CD8-positive, alpha-beta T cell (primary cell): ENCODE measurements at places on chromosomes 5 and 9.

- no peak for DNase-seq
Observed at GRCh38 chr9:96006296-96006879, 130.9 kb downstream of the ERCC6L2 start.

DNA sequence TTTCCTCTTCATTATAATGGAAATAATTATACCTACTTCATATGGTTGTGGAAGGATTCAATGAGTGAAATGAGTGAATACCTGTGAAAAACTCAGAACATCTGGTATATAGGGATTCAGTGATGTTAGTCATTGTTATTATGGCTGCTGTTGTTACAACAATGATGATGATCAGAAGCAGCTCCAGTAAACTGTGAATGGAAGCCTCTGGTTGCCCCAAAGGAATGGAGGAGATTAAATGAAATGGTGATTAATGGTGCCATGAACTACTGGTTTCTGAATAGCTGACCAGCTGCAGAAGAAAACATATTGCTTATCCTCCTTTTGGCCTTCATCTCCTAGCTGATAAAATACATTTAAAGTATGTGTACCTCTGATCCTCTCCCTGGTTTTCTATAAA lies 372.0 kb downstream of the ARHGEF28 start:
- no peak for DNase-seq

GRCh38 chr9:89491694-89492093 lies 6.2 kb downstream of the SEMA4D start:
- DNase-seq, result no peak

- DNase-seq, result no peak
Observed at GRCh38 chr9:124381170-124381945, 33.9 kb downstream of the PSMB7 start.

DNA sequence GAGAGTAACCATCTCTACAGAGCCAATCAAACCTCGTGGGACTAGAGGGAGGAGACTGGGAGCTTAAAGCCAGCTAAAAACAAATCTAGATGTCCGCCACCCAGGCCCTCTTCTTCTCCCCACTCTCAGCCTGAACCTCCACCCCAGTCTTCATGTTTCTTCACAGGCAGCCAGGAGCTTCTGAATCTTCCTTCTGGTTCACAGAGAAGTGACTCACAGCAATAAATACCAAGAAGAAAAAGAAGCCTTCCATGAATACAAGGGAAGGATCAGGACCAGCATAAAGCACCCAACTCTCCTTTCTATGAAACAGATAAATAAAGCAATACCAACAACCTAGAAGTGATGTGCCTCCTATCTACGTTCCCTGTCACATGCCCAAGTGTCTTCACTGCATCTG lies 103.3 kb upstream of the SLIT3 start:
- DNase-seq, result no peak

GRCh38 chr5:72160959-72161358 lies 53.7 kb downstream of the MAP1B start:
- no peak for DNase-seq

DNA sequence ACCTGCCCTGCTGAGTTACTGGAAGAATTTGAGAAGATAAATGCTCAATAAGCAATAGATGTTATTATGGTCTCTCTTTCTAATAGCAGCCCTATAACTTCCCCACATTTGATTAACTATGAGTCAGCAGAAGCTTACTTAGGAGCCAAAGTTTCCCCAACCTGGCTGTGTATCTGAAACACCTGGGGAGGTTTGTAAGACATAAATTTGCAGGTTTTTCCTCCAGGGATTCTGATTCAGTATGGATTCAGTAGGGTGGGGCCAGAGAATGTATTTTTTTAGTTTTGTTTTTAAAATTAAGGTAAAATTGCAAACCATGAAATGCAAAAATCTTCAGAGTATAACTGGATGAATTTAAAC lies 44.9 kb upstream of the GNPDA1 start:
- DNase-seq, result no peak

DNA sequence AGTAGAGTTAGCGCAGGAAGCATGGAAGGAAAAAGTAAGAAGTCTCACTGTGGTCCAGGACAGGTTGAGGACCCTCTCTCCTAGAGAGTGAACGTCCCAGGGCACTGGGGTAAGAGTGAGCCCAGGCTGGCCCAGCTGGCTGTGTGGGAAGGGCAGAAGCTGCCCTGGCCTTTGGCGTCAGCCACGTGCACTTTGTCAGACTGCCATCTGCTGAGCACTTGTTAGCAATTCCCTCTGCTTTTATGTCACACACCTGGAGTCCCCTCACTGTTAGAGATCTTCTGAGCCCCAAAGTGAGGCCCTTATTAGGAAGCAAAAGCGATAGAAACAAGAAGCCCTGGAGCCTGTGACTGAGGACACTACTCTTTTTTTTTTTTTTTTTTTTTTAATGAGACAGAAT lies 79.1 kb downstream of the UGCG start:
- no peak for DNase-seq

DNA sequence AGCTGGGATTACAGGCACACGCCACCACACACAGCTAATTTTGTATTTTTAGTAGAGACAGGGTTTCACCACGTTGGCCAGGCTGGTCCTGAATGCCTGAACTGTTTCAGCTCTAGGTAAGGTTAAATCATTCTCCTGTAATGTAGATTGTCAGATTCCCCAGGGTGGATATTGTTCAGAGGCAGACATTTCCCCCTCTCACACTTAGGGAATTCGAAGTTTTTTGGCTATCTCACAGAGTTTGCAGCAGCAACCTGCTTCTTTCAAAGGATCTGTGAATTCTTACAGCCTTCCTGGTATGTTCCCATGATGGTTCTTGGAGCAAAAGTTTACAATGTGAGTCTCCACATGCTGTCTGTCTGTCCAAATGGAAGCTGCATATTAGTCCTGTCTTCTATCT lies 15.6 kb upstream of the DIRAS2 start:
- DNase-seq, result no peak

GRCh38 chr5:172451771-172452197 lies 2.5 kb downstream of the SH3PXD2B start:
- DNase-seq, result no peak

DNA sequence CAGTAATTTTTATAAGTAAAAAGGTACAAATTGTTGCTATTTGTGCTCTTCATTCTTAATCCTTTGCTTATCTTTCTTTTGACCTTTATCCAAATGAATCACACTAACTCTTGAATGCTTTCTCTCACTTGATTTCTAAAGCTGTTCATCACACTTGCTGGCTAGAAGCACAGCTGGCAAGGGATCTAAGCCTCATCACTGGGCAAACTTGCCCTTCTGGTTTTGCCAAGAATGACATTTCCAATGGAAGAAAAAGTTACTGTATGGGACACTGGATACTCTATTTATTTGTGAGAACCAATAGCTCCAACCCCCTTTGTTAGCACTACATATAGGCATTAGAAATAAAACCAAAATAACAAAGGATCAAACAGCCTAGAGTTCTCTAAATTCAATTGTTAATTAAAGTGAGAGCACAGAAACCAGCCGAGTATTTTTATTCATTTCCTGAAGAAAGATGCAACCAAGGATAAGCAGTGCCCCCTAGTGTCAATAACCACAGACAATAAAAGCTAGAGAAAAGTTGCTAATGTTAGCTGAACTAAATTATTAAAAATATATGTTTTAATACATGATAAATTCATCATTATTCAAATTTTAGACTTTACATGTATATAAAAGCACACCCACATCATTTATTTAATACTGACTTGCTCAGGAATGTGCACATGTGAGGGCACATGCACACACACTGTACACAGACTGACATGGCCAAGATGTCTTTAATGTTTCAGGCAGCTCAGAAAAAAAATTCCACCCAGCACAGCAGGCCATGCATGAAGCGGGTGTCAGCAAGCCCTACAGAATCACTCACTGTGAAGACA lies 59.8 kb upstream of the POU5F2 start:
- peak; percentile 65 for DNase-seq

GRCh38 chr5:170591054-170591453 lies 87.2 kb downstream of the KCNIP1 start:
- no peak for DNase-seq

DNA sequence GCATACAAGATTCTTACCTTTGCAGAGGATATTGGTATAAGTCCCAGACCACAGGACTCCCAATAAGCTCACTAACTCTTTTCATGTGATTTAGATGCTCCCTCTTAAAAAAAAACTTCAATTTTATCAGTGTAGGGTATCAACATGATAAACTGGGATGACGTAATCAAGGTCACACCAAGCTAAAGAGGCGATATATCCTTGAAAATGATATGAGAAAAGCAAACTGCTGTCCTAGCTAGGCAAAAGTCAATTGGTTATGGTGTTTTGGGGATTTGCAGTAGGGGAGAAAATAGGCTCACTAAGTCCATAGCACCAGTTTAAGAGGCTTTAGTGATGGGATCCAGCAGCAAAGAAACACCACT lies 354.4 kb downstream of the DIRAS2 start:
- no peak for DNase-seq

- DNase-seq, result no peak
Observed at GRCh38 chr5:172648013-172648381, 6.9 kb downstream of the NEURL1B start.

DNA sequence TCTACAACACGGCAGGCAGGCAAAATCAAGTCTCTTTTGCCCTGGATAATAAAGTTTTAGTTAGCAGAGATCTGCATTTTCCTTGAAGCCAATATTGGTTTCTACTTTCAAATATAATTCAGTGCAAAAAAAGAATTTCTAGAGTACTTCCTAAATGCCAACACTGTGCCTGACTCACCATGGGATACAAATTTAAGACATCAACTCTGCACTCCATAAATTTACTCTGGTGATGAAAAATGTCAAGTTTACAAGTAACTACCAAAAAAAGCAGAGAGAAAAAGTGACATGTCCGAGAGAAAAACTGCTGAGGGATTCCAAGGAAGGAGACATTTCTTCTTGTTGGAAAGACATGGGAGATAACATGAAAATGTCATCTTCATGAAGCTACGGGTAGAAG lies 119.7 kb downstream of the RAPGEF6 start:
- DNase-seq, result no peak

- DNase-seq, result no peak
Observed at GRCh38 chr9:78921341-78921740, 624.4 kb downstream of the PSAT1 start.

GRCh38 chr9:38339087-38339486 lies 53.4 kb upstream of the ALDH1B1 start:
- DNase-seq, result no peak

DNA sequence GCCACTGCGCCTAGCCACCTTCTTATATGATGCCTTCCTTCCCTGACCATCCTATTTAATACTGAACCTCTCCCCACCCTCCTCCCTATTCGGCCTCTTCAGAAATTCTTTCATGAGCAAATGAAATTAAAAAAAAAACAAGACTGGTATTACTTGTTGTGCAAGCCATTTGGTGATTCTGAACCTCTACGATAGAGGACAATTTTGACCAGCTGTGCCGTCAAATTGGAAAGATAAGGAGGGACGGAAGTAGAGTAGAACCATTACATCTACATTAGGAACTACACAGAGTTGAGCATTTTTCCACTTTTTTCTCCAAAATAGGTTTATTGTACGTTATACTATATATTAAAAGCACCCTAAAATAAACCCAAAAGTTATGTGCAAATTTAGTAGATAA lies 2.9 kb downstream of the DHX29 start:
- no peak for DNase-seq

DNA sequence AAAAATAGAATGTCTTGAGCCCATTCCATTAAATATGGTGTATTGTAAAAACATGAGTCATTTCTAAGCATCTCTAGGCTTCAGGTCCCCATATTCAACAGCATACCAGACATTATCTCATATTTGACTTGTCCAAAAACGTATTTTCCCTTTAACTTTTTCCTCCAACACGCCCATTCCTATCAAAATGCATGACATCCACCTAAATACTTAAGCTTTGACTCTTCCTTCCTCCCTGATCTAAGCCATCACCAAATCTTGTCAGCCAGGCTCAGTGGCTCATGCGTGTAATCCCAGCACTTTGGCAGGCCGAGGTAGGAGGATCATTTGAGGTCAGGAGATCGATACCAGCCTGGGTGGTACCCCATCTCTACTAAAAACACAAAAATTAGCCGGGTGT lies 23.9 kb downstream of the VCP start:
- no peak for DNase-seq

- peak; percentile 87 for DNase-seq
Observed at GRCh38 chr5:39214912-39215709, 4.3 kb downstream of the FYB1 start.

GRCh38 chr5:53360811-53361210 lies 119.6 kb upstream of the FST start:
- no peak for DNase-seq

- no peak for DNase-seq
Observed at GRCh38 chr9:136572828-136573625, 27.2 kb upstream of the NOTCH1 start.

GRCh38 chr5:111251921-111252320 lies 27.7 kb downstream of the CAMK4 start:
- no peak for DNase-seq

DNA sequence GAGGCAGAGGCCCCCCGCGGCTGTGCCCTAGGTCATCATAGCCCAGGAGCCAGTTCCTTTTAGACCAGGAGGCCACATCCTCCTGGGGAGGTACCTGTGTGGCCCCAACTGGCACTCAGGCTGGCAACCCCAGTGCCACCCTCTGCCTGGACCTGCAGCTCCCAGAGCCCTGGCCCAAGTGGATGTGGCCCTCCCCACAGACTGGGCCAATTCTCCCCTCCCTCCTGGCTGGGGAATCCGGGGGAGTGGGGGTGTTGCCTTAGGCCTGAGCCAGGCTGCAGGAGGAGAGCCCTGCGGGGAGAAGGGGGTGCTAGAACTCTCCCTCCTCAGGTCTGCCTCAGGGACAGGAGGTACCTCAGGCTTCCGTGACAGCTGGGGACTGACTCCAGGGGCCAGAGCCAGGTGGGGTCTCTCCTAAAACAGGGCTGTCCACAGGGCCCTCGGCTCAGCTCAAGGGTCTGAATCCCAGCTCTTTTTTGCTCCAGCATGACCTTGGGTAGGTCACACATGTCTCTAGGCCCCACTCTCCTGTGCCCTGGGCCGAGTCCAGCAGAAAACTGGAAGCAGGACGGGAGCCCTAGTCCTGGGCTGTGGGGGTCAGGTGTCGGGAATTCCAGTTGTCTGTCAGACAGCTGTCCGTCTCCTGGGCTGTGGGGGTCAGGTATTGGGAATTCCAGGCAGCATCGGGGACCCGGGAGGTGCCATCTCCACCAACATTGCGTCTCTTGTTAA lies 9.6 kb downstream of the DNLZ start:
- DNase-seq, result no peak
